Lung (tissue), 17 donors: ENCODE measurements at places on chromosomes 3 and 15. TPM values are rescaled to one million over a fixed set of nuclear protein-coding genes. Genes with fewer than 3 reads are reported as not detected.

DNA sequence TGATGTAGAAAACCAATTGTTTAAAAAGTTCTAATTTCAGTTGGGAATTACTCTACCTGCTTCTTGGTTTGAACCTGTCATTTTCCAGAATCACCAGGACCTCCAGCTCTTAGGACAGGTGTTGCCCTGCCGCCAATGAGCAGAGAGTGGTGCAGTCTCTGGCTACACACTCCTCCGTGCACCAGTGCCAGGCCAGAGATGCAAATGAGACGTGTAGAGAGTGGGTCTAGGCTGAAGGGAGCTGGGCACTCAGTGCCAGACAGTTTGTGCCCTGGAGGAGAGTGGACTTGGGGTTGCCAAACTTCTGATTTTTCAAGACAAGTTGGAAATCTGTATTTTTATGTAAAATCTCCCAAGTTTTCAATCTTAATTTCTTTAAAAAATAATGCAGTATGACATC, 566.2 kb downstream of the MAGI1 start:
- DNase-seq: no peak

GRCh38 chr3:61595288-61595687, 33.9 kb downstream of the PTPRG start:
- DNase-seq: no peak

DNA sequence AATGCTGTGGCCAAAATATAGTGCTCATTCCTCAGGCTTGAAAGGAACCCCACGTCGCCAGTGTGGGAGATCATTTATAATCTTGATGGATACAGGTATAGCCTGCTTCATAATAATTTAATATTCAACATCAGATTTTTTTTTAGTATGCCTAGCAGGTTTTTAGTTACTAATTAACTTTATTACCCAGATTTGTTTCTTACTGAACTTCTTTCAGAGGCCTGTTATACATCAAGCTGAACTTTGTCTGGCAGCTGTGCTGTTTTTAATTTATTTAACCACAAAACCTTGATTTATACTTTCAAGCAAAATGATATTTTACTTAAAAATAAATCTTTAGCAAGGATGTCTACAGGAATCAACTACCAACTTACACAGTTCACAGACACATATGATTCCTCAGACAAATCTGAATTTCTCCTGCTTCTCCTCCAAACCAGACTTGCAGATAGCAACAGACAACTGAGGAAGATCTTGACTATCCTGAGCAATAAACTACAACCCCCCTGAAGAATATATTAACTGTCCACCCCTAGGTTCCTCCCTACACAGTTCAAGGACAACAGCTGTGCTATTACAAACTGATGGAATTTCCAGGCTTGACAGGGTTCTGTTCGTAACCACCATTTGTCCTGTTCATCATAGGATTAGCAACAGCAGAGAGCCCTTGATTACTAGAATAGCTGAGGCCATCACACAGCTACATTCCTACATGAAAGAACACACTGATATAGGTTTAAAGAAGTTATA, 610 bp downstream of the MAP4 start:
- no peak for DNase-seq

GRCh38 chr3:47780741-47781684, 680 bp downstream of the SMARCC1 start:
- peak; percentile 66 for DNase-seq

SCAANT1 gene
- total RNA-seq: not detected

DNA sequence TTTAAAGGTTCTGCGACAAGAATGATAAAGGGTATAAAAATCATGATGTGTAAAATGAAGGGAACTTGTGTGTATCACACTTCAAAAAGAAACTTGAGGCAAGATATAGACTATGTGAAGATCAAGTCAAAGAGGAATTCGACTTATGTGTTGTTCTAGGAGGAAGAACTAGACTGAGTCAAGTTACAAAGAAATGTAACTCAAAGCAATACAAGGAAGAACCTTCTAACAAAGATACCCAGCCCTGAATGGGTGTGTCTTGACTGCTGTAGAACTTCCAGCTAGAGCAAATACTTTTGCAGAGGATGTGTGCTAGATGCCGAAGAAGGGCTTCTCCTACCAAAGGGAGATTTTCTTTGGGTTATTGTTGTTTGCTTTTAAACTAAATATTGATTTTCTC, 2.4 kb downstream of the SLC49A4 start:
- no peak for DNase-seq

GRCh38 chr3:191688756-191689433, 227.9 kb downstream of the PYDC2 start:
- DNase-seq: no peak

DUOX2 gene
- total RNA-seq: 2.0 TPM

NTRK3 gene
- total RNA-seq: 11.0 TPM

DNA sequence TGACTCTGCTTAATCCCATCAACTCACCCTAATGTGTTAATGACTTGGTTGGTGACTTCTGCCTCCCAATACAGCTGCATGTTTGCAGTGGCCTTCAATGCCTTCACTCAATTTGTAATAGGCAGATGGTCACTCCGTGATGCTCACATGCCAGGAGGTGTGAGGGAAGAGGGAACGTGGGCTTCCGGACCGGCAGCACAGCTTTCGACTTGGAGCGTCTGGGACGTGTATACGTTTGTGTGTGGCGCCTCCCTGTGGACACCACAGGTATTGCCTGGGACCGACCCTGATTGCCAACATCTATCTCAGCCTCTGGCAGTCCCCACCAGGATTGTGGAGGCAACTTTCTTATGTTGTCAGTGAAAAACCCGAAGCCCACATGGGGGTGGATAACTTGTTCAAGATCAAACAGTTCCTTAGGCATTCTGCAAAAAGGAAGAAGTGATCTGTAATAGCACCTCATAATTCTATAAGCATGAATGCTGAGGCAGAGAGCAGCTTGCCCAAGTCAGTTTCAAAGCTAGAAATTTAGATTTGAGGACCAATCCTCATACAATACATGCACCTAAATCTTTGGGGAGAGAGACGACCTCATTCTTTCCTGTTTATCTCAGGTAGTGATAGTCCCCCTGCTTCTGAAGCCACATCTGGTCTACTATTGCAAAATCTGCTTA, 16.9 kb downstream of the MRPL46 start:
- DNase-seq: peak; percentile 76

GRCh38 chr3:89025185-89025584, 82.2 kb upstream of the EPHA3 start:
- no peak for DNase-seq

ROPN1 gene
- total RNA-seq: not detected
